ENCODE measurements at places on chromosomes 3 and 15.
A peak's percentile ranks its signal among the peaks of the same experiment; 100 is the strongest.

DNA sequence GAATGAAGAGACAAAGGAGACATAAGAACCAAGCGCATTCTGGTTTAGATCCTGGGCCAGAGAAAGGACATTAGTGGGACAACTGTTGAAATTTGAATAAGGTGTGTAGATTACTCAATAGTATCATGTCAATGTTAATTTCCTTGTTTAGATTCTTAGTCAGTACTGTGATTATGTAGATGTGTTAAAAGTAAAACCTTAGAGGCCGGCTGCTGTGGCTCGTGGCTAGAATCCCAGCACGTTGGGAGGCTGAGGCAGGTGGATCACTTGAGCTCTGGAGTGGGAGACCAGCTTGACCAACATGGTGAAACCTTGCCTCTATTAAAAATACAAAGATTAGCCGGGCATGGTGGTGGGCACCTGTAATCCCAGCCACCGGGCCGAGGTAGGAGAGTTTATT, 26.7 kb downstream of the CYP8B1 start:
- no peak for DNase-seq

DNA sequence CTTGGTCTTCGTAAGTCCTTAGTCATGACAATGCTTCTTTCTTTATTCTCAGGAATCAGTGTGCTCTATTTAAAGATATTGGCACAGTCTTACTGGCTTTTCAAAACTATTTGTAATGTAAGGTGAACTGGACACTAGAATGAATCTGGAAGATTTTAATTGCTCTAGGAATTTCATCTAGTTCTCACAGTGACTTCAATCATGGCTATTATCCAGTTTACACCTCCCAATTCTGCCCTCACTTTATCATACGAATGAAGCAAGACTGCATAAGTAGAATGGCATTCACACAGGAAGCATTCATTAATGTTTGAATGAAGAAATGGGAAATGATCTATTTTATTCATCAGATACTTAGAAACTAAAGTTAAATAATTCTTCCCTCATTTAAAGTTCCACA, 26.7 kb upstream of the DRD3 start:
- DNase-seq, result no peak

GRCh38 chr15:90233387-90234095, at the start of gene CIB1:
Gene CIB1, minus strand, starts transcription at chr15:90233941. Its CDS starts 56 bp downstream, at chr15:90233885.
- peak; percentile 92 for DNase-seq

DNA sequence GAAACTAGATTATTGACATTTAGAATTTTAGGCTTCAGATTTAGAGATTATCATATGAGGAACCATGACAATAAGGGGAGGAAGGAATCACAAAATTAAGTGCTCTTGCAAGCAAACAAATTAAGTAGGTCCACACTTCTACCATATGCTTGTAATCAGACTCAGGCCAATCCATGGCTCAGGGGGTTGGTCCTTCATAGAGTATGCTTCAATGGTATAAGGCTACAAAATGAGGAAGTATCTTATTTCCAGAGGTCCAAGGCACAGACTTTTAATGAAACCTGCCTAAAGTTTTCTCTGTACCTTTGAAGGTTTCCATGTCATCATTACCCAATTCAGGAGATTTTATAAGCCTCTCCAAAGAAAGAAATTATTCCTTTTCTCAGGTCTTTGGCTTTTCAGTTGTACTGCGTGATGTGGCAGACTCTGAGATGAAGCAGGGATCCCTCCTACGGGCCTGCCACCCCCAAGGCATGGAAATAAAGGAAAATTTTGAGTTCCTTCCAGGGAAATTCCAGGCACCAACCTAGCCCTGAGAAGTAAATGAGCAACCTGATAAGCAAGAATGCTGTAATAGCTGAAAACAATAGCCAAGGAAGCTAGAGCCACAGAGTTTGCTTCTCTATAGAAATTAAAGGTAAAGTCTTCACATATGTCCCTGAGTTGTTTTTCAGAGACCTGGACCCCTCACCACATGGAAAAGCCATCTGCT, 36.3 kb downstream of the SERPINI2 start:
- DNase-seq, result no peak

GRCh38 chr3:146160964-146161662, at the start of gene PLOD2:
Gene PLOD2, minus strand, starts transcription at chr3:146161184. Its CDS starts 195 bp downstream, at chr3:146160989.
- peak; percentile 35 for DNase-seq

GRCh38 chr3:194460566-194460965, 26.2 kb downstream of the ATP13A3 start:
- no peak for DNase-seq

- no peak for DNase-seq
Observed at GRCh38 chr3:43176666-43177065, 70.8 kb upstream of the POMGNT2 start.

DNA sequence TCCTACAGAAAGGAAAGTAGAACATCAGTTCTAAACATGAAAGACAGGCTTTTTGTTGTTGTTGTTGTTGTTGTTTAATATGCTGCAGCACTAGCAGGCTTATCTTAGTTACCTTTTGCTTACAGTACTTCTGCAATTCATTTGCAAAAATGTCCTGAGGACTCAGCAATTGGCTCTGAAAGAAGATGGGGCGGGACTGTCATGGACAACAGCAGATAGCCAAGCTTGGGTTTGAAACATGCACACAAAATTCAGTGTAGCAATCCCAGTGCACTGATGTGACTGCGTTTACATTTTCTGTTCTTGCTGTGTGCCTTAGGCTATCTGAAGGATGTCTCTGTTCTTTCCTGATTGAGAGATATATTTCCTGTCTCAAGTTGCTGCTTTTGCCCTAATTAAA, 9.2 kb downstream of the UNC13C start:
- no peak for DNase-seq

DNA sequence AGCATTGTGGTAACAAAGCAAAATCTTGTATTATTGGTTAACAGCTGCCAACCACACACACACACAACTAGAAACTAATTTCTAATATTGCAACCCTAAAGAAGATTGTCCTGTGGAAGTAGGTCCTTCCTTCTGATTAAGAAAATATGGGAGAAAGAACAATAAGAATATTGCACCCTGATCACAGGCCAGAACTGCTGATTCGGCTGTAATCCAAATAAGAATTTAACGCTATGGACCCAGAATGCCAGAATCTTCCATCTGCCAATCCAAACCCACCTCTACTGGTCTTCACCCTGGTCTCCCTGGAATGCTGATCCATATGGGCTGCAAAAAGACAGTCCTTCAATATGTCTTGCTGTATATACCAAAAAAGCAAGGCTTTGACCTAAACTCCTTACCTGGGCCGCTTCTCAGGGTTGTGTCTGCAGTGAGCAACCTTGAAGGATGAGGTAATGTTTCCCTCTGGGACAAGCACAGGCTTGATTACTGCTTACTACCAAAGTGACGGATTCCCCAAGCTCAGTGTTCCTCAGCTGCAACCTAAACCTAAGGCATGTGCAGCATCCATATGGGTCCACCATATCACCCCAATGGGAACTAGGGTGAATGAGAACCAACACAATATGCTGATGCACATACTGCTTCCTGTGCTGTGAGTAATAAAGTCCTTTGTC, 8.0 kb downstream of the CCDC14 start:
- DNase-seq, result no peak

- no peak for DNase-seq
Observed at GRCh38 chr15:83462953-83463433, 15.9 kb downstream of the SH3GL3 start.

DNA sequence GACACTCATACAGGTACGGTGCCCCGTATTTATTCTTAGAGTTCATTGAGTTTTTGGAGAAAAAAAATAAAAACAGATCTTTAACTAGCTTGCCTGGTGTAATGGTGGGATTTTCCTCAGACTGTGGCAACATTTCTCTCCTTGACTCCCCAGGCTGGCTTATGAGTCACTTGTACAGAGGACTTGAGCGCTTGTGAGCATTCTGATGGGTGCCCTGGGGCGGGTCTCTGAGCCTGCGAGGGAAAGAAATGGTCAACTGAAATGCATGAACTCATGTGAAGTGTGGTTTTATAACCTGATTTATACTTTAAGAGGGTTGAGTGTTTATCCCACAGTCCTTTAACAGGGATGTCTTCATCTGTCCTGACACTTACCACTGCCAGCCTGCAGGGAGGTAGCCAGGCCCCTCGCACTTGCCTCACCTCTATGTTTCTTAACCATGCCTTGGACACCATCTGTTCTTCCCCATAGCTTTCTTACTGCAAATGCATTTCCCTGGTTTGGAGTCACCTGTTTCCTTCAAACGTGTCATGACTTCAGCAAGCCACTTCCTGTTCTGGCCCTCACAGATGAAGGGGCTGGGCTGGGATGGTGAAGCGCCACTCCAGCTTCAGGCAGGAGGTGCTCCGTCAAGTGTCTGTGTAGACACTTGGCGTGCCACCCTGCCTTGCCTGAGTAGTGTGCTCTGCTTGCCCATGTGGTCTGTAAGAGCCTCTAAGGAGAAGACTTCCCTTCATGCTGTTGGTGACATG, 118.7 kb downstream of the PDE8A start:
- DNase-seq, result no peak

GRCh38 chr3:8205881-8206280, 295.7 kb upstream of the LMCD1 start:
- DNase-seq, result no peak

GRCh38 chr15:62546628-62547027, 381.5 kb upstream of the C2CD4B start:
- no peak for DNase-seq

- peak; percentile 42 for DNase-seq
Observed at GRCh38 chr3:138082085-138082991, 33.1 kb downstream of the DZIP1L start.

- no peak for DNase-seq
Observed at GRCh38 chr3:117268318-117268717, 558.7 kb downstream of the TUSC7 start.

GRCh38 chr3:4614070-4614469, 120.9 kb downstream of the ITPR1 start:
- no peak for DNase-seq

DNA sequence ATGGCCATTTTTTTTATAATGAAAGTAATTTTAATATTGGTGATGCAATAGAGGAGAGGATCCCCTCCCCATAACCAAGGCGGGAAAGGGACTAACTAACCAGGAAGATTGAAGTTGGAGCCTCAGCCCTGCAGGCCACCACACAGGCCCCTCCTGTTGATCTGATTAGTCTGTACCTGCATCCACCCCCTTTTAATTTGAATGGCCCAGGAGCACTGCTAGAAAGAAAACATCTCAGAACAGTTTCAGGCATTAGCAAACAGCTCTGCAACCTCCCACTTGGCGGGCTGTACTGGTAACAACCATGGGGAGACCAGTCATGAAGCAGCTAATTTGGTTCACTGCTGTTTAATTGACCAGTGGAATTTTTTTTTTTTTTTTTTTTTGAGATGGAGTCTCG, 10.3 kb downstream of the CAV3 start:
- no peak for DNase-seq

GRCh38 chr3:16828815-16829214, 55.9 kb upstream of the PLCL2 start:
- peak; percentile 55 for DNase-seq

DNA sequence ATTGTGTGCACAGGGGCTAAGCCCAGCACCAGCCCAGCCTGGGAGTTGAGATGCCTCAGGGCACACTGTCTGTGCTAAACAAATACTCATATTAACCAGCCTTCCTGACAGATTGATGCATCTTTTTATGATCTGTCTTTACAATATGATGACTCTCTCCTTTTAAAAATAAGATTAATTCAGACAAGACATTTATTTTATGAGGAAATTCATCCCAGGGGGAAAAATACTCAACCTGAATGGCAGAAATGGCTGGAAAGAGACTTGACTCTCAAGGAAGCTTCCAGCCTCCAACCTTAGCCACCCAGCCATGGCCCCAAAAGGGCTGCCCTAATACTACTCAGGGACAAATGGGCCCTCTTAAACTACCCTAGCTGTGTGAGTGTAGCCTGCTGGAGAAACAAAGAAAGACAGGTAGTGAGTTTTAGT, 46.9 kb downstream of the NOX5 start:
- DNase-seq, result no peak

DNA sequence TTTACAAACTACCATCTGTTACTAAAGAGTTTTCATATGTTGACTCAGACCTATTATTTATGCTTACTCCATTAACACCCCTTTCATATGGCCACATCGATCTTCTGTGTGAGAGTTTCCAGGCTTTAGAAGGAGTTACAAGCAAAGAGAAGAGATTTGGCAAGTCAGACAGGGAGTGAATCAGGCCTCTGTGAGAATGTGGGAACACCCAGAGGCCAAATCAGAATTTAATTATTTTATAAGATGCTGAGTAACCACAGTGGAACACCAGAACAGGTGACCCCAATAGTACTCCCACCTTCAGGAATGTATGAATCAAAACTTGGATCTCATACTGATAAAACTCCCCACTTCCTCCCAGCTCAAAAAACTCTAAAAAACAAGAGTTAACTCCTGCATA, 42.0 kb downstream of the IFT57 start:
- DNase-seq, result no peak

GRCh38 chr3:106534206-106534605, 665.4 kb upstream of the CBLB start:
- DNase-seq, result no peak

- no peak for DNase-seq
Observed at GRCh38 chr3:86954226-86954625, 36.7 kb downstream of the VGLL3 start.

- DNase-seq, result no peak
Observed at GRCh38 chr3:148087601-148088371, 609.9 kb upstream of the AGTR1 start.

DNA sequence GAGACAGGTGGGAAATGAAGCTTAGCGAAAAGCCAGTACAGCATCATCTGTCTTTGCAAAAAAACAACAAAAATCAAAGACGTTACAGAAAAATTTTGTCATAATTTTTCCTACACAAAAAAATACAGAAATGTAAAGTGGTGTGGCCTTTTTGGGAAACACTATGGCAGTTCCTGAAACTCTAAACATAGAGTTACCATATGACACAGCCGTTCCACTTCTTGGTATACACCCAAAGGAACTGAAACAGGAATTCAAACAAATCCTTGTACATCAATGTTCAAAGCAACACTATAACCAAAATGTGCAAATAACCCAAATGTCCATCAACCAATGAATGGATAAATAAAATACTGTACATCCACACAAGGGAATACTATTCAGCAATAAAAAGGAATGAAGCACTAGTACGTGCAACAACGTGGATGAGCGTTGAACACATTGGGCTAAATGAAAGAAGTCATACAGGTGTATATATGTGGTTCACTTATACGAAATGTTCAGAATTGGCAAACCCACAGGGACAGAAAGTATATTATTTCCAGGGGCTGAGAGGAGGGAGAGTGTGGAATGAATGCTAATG, 46.8 kb downstream of the GLB1 start:
- no peak for DNase-seq

- no peak for DNase-seq
Observed at GRCh38 chr15:90003736-90004135, 2.6 kb downstream of the ZNF710 start.

DNA sequence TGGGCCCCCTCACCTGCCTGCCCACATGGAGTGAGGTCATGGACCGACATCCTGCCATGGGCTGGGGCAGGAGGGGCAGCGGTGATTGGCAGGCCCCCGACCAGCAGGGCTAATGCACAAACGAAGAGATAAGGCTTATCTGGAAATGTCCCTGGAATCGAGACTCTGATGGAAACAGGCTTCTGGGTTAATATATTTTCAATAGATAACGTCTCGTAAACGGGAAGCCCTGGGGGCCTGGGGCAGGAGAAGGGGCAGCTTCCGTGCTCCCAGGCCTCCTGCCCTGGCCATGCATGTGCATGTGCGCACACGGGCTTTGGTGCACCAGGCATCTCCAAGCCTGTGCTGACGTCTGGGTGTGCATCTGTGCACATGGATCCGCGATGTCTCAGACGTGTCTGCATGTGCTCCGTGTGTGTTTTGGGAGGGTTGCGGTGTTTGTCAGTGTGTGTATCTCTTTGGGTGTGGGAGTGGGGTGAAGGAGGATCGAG, 55.1 kb downstream of the DNAJB8 start:
- no peak for DNase-seq

- no peak for DNase-seq
Observed at GRCh38 chr3:111598552-111598951, 3.4 kb upstream of the ZBED2 start.

GRCh38 chr3:14404186-14404585, 1.8 kb downstream of the SLC6A6 start:
- no peak for DNase-seq
